ENCODE measurements at places on chromosomes 4 and X. TPM values are rescaled to one million over a fixed set of nuclear protein-coding genes. Genes with fewer than 3 reads are reported as not detected.

DNA sequence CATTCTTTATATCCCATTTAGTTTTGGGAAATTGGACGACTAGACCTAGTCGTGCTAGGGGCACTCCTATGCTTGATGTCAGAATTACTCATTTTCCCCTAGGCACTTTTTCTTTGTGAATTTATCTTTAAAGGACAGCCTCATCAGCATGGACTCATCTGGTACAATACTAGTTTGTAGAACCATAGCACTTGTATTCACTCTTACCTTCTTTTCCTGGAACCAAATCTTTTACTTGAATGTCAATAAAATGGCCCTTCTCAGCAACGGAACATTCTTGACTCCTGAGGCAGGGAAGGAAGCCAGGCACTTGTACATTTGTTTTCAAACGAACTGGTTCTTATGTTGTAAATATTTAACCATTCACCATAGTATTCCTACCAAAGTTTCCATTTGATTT lies 187.1 kb downstream of the SHROOM3 start:
- no peak for DNase-seq

GRCh38 chrX:106177106-106177981 lies 9.2 kb downstream of the PWWP3B start:
- DNase-seq, result no peak

DNA sequence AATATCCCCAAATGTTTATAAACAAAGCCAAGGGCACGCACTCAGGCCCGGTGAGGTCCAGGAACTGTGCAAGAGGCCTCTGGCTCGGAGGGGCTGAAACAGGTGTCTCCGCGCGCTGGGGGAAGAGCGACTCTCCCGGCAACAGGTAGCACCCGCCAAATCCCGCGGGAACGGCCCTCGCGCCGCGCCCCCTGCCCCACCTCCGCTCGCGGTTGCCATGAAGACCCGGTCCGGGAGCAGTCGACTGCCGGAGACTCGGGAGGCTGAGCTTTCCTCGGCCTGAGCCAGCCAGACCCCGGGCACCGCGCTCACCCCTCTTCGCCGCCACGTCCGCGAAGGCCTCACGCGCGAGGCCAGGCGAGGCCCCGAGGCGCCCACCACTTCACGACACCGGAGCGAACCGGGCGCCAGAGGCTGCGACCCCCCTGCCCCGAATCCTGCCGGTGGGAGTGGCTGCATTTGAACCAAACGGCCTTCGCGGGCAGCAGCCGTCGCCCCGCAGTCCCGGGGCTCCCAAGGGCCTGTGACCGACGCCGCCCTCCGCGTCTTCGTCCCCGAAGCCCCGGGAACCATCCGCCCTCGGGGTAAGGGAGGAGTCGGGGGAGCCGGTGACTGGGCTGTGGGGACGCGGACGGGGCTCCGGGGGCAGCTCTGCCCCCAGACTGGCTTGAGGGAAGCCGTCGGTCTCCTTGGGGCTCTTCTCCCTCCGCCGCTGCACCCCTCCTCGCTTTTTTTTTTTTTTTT lies at the start of gene NSUN7:
Gene NSUN7 (plus strand): TSS at position 239 of the 744 bp plus-strand sequence. CDS start 739 bp downstream, outside the sequence.
- no peak for DNase-seq

DNA sequence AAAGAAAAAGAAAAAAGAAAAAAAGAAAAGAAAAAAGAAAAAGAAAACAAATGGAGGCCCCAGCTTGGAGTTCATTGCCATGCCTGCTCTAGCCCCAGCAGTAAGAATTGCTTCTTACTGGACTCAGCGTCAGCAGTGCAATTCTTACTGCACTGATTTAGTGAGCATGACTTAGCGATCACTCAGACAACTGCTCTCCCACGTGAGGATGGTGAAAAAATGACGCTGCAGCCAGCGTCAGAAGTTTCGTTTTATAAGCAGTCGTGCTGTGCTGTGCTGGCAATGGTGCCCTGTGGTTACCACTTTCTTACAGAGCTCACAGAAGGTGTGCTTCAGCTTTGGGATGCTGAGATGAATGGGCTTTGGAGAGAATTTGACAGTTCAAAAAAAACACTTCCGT lies 68.3 kb upstream of the DDX3X start:
- peak; percentile 84 for DNase-seq

Gene MTM1
- 13.1 TPM for total RNA-seq
